GM03348 (cell line): ENCODE measurements at places on chromosomes 13 and 19.
A peak's percentile ranks its signal among the peaks of the same experiment; 100 is the strongest.

DNA sequence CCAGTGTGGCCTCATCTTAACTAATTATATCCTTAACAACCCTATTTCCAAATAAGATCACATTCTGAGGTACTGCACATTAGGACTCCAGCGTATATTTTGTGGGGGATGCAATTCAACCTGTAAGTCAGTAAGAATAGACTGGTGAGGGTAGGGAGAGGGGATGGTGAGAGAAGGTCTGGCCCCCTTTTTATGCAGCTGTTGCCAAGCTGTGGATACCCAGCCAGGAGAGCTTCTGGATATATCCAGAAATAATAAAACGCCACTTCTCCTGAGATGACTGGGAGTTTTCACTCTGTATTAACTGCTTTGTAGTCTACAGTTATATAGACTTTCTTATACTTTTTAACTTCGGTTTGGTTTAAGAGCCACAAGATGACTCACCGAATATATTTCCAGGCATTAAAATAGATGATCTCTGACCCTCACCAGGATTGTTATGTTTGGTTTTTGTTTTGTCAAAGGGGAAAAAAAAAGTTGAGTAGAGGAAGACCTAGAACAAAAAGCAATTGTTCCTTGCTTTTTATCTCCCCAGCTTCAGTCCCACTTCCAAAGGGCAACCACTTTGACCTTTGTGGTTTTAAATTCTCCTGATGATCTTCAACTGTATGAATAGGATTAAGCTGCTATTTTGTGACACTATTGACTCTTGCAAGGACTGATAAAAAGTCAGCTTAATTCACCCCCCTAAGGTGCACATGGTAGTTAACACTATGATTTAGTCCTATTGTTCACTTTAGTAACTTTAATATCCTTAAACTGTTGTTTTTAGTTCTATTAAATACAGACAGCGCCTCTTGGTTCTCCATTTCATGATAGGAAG, 3.1 kb upstream of the NEK3 start:
- DNase-seq = no peak

- DNase-seq = no peak
Measured at GRCh38 chr13:88544836-88545235, 873.7 kb downstream of the SLITRK5 start.

- no peak for DNase-seq
Measured at GRCh38 chr13:106184790-106185189, 350.7 kb downstream of the EFNB2 start.

DNA sequence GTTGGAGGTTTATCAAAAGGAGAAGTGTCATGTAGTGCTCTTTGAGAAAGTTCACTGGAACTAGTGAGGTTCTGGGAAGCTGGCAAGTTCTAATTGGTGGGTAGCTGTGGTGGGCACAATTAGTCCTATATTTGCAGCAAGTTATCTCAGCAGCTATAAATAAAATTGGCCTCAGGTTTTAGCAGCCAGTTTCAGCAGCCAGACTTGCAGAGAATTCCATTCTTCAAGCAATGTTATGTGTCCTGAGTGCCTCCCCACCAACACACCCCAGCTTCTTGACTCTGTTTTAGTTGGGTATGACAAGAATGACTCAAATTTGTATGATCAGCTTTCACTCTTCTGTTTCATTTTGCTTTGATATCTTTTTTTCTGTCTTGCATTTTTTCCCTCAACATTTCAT, 4.7 kb downstream of the IFT88 start:
- DNase-seq = no peak

DNA sequence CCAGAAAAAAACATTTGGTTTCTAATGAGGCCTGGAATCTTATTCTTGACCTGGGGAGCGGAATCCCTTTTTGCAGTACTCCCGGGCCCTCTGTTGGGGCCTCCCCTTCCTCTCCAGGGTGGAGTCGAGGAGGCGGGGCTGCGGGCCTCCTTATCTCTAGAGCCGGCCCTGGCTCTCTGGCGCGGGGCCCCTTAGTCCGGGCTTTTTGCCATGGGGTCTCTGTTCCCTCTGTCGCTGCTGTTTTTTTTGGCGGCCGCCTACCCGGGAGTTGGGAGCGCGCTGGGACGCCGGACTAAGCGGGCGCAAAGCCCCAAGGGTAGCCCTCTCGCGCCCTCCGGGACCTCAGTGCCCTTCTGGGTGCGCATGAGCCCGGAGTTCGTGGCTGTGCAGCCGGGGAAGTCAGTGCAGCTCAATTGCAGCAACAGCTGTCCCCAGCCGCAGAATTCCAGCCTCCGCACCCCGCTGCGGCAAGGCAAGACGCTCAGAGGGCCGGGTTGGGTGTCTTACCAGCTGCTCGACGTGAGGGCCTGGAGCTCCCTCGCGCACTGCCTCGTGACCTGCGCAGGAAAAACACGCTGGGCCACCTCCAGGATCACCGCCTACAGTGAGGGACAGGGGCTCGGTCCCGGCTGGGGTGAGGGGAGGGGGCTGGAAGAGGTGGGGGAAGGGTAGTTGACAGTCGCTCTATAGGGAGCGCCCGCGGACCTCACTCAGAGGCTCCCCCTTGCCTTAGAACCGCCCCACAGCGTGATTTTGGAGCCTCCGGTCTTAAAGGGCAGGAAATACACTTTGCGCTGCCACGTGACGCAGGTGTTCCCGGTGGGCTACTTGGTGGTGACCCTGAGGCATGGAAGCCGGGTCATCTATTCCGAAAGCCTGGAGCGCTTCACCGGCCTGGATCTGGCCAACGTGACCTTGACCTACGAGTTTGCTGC, at the start of gene ICAM4:
Gene ICAM4, plus strand, starts transcription at position 153 of the 935 bp plus-strand sequence. Its CDS starts 58 bp downstream, at position 211.
- DNase-seq = no peak

- DNase-seq = peak; percentile 34
Measured at GRCh38 chr13:48333976-48334375, 30.4 kb downstream of the RB1 start.
